Uterine smooth muscle cell (primary cell): ENCODE measurements at places on chromosomes 16 and 17. TPM values are rescaled to one million over a fixed set of nuclear protein-coding genes. Genes with fewer than 3 reads are reported as not detected.

The FMNL1 gene
- 2.2 and 3.9 TPM in 2 replicates for total RNA-seq

The ATP1B2 gene
- total RNA-seq = not detected in 2 replicates

The RNF112 gene
- 1.5 and 2.1 TPM in 2 replicates for total RNA-seq

The HBA1 gene
- total RNA-seq = not detected in 2 replicates

The TMEM107 gene
- 20.5 and 32.9 TPM in 2 replicates for total RNA-seq

The CASKIN1 gene
- 0.12 and 0.33 TPM in 2 replicates for total RNA-seq

The SLC12A3 gene
- under 0.01 TPM in 1 of 2 replicates, not detected in the other for total RNA-seq

The SLC6A2 gene
- not detected in 2 replicates for total RNA-seq

The ABCC11 gene
- total RNA-seq = 0.11 and 0.50 TPM in 2 replicates

The FBXW10 gene
- total RNA-seq = under 0.01 and 0.12 TPM in 2 replicates

The QPRT gene
- total RNA-seq = 101 and 156 TPM in 2 replicates

The NPIPA2 gene
- total RNA-seq = 0.12 and 1.00 TPM in 2 replicates

The FBXL16 gene
- 0.37 and 0.44 TPM in 2 replicates for total RNA-seq

The TBC1D3C gene
- total RNA-seq = not detected in 2 replicates

The RASD1 gene
- total RNA-seq = 2.0 TPM in 2 replicates

The SOX15 gene
- total RNA-seq = 0.12 and 0.33 TPM in 2 replicates

The DNAI2 gene
- not detected in 2 replicates for total RNA-seq

The RHBDL3 gene
- total RNA-seq = under 0.01 and 0.22 TPM in 2 replicates

The SLC16A13 gene
- total RNA-seq = 1.00 and 1.7 TPM in 2 replicates

The CRYBA1 gene
- total RNA-seq = not detected in 2 replicates

The PIEZO1 gene
- 205 and 266 TPM in 2 replicates for total RNA-seq

The RNF167 gene
- 13.5 and 14.2 TPM in 2 replicates for total RNA-seq

The UMOD gene
- total RNA-seq = not detected in 2 replicates

The NOTUM gene
- under 0.01 TPM in 2 replicates for total RNA-seq

The HOXB9 gene
- total RNA-seq = not detected in 2 replicates

The CDRT15 gene
- not detected in 2 replicates for total RNA-seq

The MT4 gene
- total RNA-seq = not detected in 2 replicates
